MCF 10A (cell line): ENCODE measurements at places on chromosomes 5 and 9. TPM values are rescaled to one million over a fixed set of nuclear protein-coding genes. Genes with fewer than 3 reads are reported as not detected.

DNA sequence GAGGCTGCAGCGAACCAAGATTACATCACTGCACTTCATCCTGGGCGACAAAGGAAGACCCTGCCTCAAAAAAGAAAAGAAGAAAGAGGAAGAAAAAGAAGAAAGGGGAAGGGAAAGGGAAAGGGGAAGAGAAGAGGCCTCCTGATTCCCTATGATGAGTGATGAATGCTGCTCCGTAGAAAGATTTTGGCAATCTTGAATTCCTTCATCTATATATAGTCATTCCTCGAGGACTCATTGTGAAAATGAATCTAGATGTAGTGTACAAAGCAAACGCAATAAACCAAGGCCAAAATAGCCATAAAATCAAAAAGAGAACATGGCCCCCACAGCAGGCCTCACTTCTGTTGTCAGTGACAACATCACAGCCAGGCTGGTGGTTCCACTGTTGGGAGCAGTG, 218.0 kb downstream of the DCP2 start:
- DNase-seq: no peak
- peaks cover 30% of the 10 kb centered on the region for H3K36me3 ChIP-seq
- no peak overlapping the region for H3K4me3 ChIP-seq

GRCh38 chr9:130493476-130493875, 48.7 kb downstream of the ASS1 start:
- H3K27ac ChIP-seq: no peak overlapping the region
- DNase-seq: no peak
- no peaks in the 10 kb centered on the region for H3K4me1 ChIP-seq
- no peak overlapping the region for H3K4me3 ChIP-seq
- H3K36me3 ChIP-seq: peaks cover 93% of the 10 kb centered on the region
- no peaks in the 10 kb centered on the region for H3K27me3 ChIP-seq

Gene CCDC183
- total RNA-seq: 0.26 and 1.3 TPM in 2 replicates

DNA sequence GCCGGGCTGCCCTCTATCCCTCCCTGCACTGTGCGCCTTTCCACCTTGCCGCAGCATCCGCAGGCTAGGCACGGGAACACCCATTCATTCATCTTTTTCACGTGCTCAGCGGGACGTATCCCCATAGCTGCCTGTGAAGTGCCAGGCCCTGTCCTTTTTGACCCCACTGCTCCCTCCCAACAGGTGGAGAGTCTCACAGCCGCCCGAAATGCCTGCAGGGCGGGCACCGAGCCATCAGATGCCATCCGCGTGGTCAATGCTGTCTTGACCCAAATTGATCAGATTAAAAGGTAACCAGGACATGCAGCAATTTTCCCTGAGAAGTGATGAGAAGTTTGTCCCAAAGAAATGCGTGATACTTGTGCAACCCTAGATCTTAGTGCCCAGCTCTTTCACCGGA, 15.5 kb downstream of the TRIP13 start:
- H3K4me3 ChIP-seq: no peak overlapping the region
- no peak for DNase-seq
- H3K27me3 ChIP-seq: no peaks in the 10 kb centered on the region
- H3K27ac ChIP-seq: no peak overlapping the region

- no peak for DNase-seq
- H3K27ac ChIP-seq: peak overlapping the region; percentile 99
- peaks cover 5% of the 10 kb centered on the region for H3K4me1 ChIP-seq
- H3K4me3 ChIP-seq: peak overlapping the region; percentile 97
- H3K36me3 ChIP-seq: peaks cover 57% of the 10 kb centered on the region
These were observed 891 bp downstream of the IRX4 start for GRCh38 chr5:1881731-1882336.

- peak; percentile 46 for DNase-seq
- H3K36me3 ChIP-seq: peaks cover 68% of the 10 kb centered on the region
- no peaks in the 10 kb centered on the region for H3K27me3 ChIP-seq
- peak overlapping the region; percentile 99 for H3K27ac ChIP-seq
- H3K4me3 ChIP-seq: peak overlapping the region; percentile 97
These were observed 1.9 kb downstream of the GPBP1 start for GRCh38 chr5:57175551-57176309.

DNA sequence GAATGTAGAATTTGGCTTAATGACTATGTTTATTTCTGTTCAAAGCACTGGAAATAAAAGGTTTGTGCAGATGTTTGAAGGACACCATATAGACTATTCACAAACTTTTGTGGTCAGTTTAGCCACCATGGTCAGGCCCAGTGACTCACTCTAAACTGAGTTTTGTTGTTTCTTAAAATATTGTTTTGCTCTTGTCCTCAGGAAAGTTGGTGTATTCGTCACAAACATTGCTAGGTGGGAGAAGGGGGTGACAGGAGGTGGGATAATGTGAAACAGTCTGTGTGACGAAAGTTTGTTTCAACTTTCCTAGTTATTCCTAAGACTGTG, 35.0 kb upstream of the LIFR start:
- H3K4me3 ChIP-seq: no peak overlapping the region
- H3K27ac ChIP-seq: no peak overlapping the region
- peak; percentile 17 for DNase-seq
- H3K36me3 ChIP-seq: no peaks in the 10 kb centered on the region
- H3K27me3 ChIP-seq: no peaks in the 10 kb centered on the region
- H3K4me1 ChIP-seq: peaks cover 16% of the 10 kb centered on the region

Gene NUTM2G
- total RNA-seq: not detected in 2 replicates

Gene GRIN1
- total RNA-seq: 0.61 and 1.4 TPM in 2 replicates

Gene SPINK7
- not detected in 2 replicates for total RNA-seq

DNA sequence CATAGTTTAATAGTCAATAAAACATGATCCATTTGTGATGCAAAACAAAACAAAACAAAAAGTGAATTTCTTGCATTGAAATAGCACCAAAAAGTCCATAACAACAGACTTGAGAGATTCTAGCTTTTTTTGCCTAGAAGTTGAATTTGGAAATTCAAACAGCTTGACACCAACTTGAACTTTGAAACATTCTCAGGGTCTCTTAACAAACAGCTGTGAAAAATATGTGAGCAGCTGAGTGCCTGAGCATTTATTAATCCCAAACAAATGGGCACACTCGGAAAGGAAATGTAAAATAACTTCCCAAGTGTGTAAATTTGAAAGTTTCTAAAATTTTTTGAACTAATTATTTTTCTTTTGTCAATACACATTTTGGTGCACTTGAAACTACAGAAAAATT, 56.0 kb upstream of the HMHB1 start:
- H3K36me3 ChIP-seq: no peaks in the 10 kb centered on the region
- H3K27me3 ChIP-seq: no peaks in the 10 kb centered on the region
- H3K4me1 ChIP-seq: peaks cover 11% of the 10 kb centered on the region
- DNase-seq: no peak
- no peak overlapping the region for H3K27ac ChIP-seq

- no peak overlapping the region for H3K4me3 ChIP-seq
- H3K27ac ChIP-seq: no peak overlapping the region
- no peaks in the 10 kb centered on the region for H3K4me1 ChIP-seq
- no peaks in the 10 kb centered on the region for H3K36me3 ChIP-seq
These were observed 7.9 kb downstream of the GABRP start for GRCh38 chr5:170791325-170791954.

Gene TRIM36
- 4.9 and 7.1 TPM in 2 replicates for total RNA-seq

Gene PIP5KL1
- total RNA-seq: 4.0 and 5.7 TPM in 2 replicates

Gene TRIM32
- total RNA-seq: 17.8 and 18.8 TPM in 2 replicates

Gene GAS1
- total RNA-seq: 11.0 and 11.4 TPM in 2 replicates

Gene DMGDH
- 9.2 and 14.7 TPM in 2 replicates for total RNA-seq

DNA sequence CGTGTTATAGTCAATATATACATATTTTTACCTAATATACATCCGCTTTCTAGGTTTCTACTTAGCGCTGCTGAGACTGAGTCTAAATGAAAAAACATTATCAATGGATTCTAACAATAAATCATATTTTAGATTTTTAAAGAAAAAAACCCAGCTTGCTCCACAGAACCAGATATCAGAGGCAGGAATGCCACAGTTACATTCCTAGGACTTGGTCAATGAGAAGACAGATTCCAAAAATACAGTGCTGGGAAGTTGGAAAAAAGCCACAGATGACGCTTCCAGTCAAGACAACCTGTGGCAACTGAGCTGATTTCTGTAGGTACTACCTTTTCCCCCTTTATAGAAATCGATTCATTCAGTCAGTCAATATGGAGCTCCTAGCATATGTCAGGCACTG, 577 bp upstream of the CCDC112 start:
- H3K27me3 ChIP-seq: no peaks in the 10 kb centered on the region
- no peaks in the 10 kb centered on the region for H3K36me3 ChIP-seq
- H3K4me3 ChIP-seq: no peak overlapping the region

DNA sequence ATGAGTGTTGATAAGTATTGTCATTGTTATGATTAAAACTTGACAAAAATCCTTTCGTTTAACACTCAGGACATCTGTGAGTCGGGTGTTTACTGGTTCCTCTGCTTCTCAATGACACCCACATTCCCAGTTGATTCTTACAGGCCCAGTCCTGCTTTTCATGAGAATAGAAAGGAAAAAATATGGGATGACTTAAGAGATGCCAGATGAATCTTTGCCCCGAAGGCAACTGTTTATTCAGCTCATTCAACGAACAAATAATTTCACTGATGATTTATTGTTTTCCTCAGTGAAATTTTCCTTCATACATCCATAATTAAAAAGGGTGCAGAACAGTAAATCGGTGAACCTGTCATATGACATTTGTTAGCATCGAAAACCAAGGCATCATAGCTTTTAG, 452.4 kb upstream of the WWC1 start:
- no peaks in the 10 kb centered on the region for H3K36me3 ChIP-seq
- no peaks in the 10 kb centered on the region for H3K27me3 ChIP-seq
- H3K4me1 ChIP-seq: peaks cover 11% of the 10 kb centered on the region
- H3K27ac ChIP-seq: no peak overlapping the region
- DNase-seq: no peak

Gene PALM2AKAP2
- 5.3 and 9.1 TPM in 2 replicates for total RNA-seq

Gene PRR16
- 11.9 and 18.9 TPM in 2 replicates for total RNA-seq

Gene ZNF608
- 8.4 and 10.4 TPM in 2 replicates for total RNA-seq

Gene TAL2
- total RNA-seq: not detected in 2 replicates

DNA sequence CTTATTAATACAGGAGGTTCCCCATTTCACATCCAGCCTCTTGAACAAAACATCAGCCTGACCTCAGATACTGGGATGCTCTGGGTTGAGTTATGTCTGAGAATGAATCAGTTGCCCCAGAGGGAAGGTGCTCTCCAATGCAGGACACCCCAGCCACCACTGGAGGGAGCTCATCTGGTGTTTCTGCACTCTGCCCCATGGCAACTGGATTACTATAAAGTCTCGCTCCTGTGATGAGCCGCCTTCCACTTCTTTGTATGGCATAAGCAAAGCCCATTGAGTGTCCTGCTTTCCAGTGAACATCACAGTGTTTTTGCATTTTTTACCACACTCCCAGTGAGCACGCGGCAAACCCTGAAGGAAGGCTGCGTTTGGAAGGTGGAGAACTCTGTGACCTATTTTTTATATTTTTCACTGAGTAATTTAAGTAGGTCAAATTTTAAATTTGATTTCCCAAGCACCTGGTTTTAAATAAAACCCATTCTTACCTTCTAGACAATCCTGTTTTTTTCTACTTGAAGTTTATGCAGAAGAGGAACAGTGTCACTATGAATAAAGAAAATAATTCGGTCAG, 176.9 kb upstream of the WWC1 start:
- no peak overlapping the region for H3K4me3 ChIP-seq
- DNase-seq: peak; percentile 82
- peaks cover 5% of the 10 kb centered on the region for H3K4me1 ChIP-seq
- no peak overlapping the region for H3K27ac ChIP-seq
- no peaks in the 10 kb centered on the region for H3K36me3 ChIP-seq

- no peaks in the 10 kb centered on the region for H3K4me1 ChIP-seq
- no peak overlapping the region for H3K27ac ChIP-seq
- no peak for DNase-seq
- no peaks in the 10 kb centered on the region for H3K27me3 ChIP-seq
- H3K4me3 ChIP-seq: no peak overlapping the region
These were observed 83.0 kb upstream of the IL33 start for GRCh38 chr9:6132650-6133049.

Gene IL13
- total RNA-seq: not detected in 2 replicates

- H3K27ac ChIP-seq: no peak overlapping the region
- no peaks in the 10 kb centered on the region for H3K4me1 ChIP-seq
- no peak overlapping the region for H3K4me3 ChIP-seq
- no peaks in the 10 kb centered on the region for H3K36me3 ChIP-seq
These were observed 8.0 kb downstream of the LRRC26 start for GRCh38 chr9:137161558-137162486.

DNA sequence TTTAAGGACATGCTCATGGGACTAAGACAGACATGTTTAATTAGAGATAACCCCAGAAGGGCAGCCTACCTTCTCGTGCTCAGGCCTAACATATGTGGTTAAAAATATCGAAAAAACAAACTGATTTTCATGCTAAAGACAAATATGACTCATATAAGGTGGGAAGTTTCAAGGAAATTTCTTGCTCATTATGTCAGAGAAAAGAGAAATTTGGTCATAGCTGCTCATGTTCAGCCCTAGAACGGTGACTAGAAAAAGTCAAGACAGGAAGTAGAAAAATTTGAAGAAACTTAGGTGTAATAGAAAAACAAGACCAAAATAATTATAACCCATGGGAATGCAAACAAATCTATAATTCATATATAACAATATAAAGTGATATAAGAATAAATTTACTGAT, 120.6 kb downstream of the PRDM9 start:
- no peaks in the 10 kb centered on the region for H3K27me3 ChIP-seq
- peaks cover 27% of the 10 kb centered on the region for H3K4me1 ChIP-seq
- H3K4me3 ChIP-seq: no peak overlapping the region

GRCh38 chr9:129962889-129963703, 79.9 kb downstream of the FNBP1 start:
- no peaks in the 10 kb centered on the region for H3K36me3 ChIP-seq
- peak overlapping the region; percentile 83 for H3K4me3 ChIP-seq
- H3K27ac ChIP-seq: peak overlapping the region; percentile 86
- peaks cover 6% of the 10 kb centered on the region for H3K4me1 ChIP-seq
- DNase-seq: peak; percentile 58

DNA sequence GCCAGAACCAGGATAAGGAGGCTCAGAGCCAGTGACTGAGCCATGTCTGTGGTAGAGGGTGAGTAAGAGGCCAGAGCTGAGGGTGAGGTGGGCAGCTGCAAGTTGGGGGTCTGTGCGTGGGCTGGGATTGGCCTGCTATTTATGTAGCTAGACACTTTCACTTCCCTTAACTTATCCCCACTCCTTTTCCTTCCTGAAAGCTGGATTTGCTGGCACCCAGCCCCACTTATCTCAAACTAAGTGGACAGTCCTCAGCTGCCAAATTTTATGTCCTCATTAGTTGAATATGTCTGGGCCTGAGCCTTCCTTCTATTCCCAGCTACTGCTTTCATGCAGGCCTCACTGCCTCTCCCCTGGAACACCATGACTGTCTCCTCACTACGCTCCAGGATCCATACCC, at the start of gene CCL21:
TSS of gene CCL21 (minus strand) at position 114 of the 400 bp plus-strand sequence. CDS start at position 44, 70 bp downstream.
- H3K27ac ChIP-seq: no peak within 1 kb of the TSS
- no peak for DNase-seq
- H3K4me1 ChIP-seq: no peaks in the 10 kb centered on the region
- H3K36me3 ChIP-seq: no peaks in the 10 kb centered on the region

Gene SAPCD2
- total RNA-seq: 5.7 and 15.7 TPM in 2 replicates

- no peak overlapping the region for H3K4me3 ChIP-seq
- DNase-seq: no peak
- no peak overlapping the region for H3K27ac ChIP-seq
- no peaks in the 10 kb centered on the region for H3K27me3 ChIP-seq
- H3K36me3 ChIP-seq: no peaks in the 10 kb centered on the region
- no peaks in the 10 kb centered on the region for H3K4me1 ChIP-seq
These were observed 81.2 kb downstream of the PRLR start for GRCh38 chr5:35149041-35149440.
